ENCODE measurements at places on chromosomes 16 and 17. TPM values are rescaled to one million over a fixed set of nuclear protein-coding genes. Genes with fewer than 3 reads are reported as not detected.
A peak's percentile ranks its signal among the peaks of the same experiment; 100 is the strongest.

The CA7 gene
- total RNA-seq: not detected

- H3K4me3 ChIP-seq: peak overlapping the region; percentile 19
- DNase-seq: no peak
- no peaks in the 10 kb centered on the region for H3K27me3 ChIP-seq
These were observed 46.6 kb downstream of the PIK3R5 start for GRCh38 chr17:8918807-8919465.

The RHBDL1 gene
- total RNA-seq: 1.0 TPM

The CPHXL2 gene
- total RNA-seq: not detected

- no peaks in the 10 kb centered on the region for H3K36me3 ChIP-seq
- H3K27ac ChIP-seq: no peak overlapping the region
- no peaks in the 10 kb centered on the region for H3K27me3 ChIP-seq
- H3K4me3 ChIP-seq: no peak overlapping the region
These were observed 8.5 kb upstream of the SIAH1 start for GRCh38 chr16:48393485-48394354.

- H3K36me3 ChIP-seq: no peaks in the 10 kb centered on the region
- peaks cover 30% of the 10 kb centered on the region for H3K4me1 ChIP-seq
- H3K4me3 ChIP-seq: peak overlapping the region; percentile 40
- H3K27me3 ChIP-seq: no peaks in the 10 kb centered on the region
- peak overlapping the region; percentile 45 for H3K27ac ChIP-seq
These were observed 198.8 kb upstream of the CACNG5 start for GRCh38 chr17:66636111-66636510.

The CIITA gene
- 13.3 TPM for total RNA-seq

GRCh38 chr17:19495828-19496528 lies 37.7 kb upstream of the SLC47A1 start:
- no peaks in the 10 kb centered on the region for H3K36me3 ChIP-seq
- no peak overlapping the region for H3K27ac ChIP-seq
- no peak for DNase-seq
- no peak overlapping the region for H3K4me3 ChIP-seq

DNA sequence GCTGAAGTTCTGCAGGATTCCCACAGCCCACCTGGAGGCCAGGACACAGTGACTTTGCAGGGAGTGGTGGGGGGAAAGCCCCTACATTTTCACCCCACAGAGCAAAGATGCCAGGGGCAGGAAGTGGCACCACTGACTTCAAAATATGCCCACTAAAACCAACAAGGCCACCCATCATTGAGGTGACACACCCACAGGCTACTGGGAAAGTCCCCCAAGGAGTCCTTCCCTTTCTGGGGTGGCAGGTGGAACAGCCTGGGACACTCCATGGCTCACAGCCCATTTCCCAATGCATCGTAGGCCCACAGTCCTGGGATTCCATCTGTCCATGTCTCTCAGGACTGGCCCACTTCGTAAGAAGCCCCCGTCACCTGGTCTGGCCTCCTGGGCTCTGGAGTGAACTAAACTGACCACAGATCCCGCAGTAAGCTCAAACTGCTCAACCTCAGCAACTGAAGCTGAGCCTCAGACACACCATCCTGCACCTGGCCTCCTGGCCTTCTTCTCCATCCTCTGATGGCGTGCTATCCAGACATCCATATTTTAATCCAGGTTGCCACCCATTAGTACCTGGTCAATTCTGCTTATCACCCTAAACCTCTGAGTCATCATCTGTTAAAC lies 7.5 kb upstream of the CCL1 start:
- no peaks in the 10 kb centered on the region for H3K36me3 ChIP-seq
- no peak overlapping the region for H3K4me3 ChIP-seq
- H3K27ac ChIP-seq: no peak overlapping the region

The GPR179 gene
- total RNA-seq: 0.10 TPM

The SLX4 gene
- 18.4 TPM for total RNA-seq

- H3K27me3 ChIP-seq: no peaks in the 10 kb centered on the region
- no peak overlapping the region for H3K27ac ChIP-seq
- no peaks in the 10 kb centered on the region for H3K36me3 ChIP-seq
- H3K4me3 ChIP-seq: no peak overlapping the region
- peaks cover 10% of the 10 kb centered on the region for H3K4me1 ChIP-seq
These were observed 6.8 kb upstream of the TCAP start for GRCh38 chr17:39658346-39658745.

The KCTD2 gene
- 20.0 TPM for total RNA-seq

The KCNG4 gene
- not detected for total RNA-seq
